ENCODE measurements at places on chromosomes 7 and 10.

- no peak for DNase-seq
Measured at GRCh38 chr7:5282543-5283316, at the start of gene SLC29A4. SLC29A4 (plus strand) TSS chr7:5282943; CDS start chr7:5287817, 4,874 bp downstream.

GRCh38 chr7:4739528-4739992, 35.9 kb upstream of the AP5Z1 start:
- DNase-seq, result no peak

DNA sequence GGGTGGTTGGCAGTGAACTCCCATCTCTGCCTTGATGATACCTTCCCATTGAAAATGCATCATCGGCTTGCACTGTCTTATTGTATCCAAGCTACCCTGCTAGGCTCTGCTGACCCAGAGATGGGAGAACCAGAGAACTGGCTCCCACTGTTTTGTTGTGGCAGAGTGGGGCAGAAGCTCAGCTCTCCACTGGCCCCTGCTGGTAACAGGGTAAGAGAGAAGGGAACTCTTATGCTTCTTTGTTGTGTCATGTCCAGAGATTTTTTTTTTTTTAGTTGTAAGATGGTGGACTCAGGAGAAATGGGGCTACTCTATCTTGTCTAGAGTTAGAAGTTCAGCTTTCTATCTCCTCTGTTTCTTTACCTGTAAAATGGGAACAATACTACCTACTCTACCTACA, 100.5 kb upstream of the SDK1 start:
- DNase-seq, result no peak

DNA sequence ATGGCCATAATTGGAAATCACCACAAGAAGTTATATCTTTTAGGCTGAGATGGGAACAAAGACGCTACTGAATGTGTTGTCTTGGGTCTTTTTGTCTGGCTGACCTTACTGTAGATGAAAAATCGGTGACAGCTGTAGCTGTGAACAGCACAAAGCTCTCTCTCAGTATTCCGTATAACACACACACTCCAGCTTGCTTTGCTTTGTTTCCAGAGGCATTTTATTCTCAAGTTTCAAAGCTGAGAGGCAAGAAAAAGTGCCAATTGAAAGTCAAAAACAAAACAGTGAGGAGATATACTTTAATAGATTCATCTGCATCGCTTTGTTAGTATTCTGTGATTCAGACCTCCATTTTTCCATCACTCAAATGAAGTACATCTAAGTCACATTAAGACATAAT, 39.6 kb upstream of the CABCOCO1 start:
- DNase-seq, result no peak

DNA sequence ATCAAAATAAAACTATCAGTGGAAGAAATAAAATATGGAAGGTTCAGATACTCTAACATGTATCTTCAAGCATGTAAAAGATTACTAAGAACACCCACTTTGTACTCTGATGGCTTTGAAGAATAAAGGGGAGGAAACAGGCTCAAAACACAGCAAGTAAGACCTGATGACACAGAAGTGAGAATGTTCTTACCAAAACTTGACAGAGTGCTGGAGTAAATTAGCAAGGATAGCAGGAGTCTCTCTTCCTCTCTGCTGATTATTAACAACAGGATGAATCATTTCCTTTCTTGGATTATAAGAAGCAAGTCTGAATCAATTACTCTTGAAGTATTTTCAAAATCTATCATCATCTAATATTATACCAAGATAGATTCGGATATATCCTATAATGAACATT, 47.5 kb downstream of the GLI3 start:
- no peak for DNase-seq

- no peak for DNase-seq
Measured at GRCh38 chr7:122556873-122557542, 141.9 kb downstream of the RNF133 start.

DNA sequence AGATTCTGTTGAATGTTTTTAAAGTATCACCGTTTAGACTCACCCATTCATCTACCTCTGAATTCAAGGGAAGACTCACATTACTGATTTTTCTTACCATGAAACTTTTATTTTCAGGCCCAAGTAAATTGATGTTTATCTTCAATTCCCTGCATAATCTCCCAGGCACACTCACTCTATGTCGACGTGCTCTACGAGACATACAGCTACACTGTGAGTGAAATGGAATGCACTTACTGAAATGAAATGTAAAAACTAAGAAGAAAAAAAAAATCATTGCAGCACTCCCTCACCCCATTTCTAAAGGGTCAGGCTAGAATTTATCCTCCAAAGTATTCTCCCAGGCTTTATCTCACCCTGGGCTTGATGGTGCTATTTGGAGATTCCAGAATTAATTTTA, 987.9 kb downstream of the CCSER2 start:
- DNase-seq, result no peak

DNA sequence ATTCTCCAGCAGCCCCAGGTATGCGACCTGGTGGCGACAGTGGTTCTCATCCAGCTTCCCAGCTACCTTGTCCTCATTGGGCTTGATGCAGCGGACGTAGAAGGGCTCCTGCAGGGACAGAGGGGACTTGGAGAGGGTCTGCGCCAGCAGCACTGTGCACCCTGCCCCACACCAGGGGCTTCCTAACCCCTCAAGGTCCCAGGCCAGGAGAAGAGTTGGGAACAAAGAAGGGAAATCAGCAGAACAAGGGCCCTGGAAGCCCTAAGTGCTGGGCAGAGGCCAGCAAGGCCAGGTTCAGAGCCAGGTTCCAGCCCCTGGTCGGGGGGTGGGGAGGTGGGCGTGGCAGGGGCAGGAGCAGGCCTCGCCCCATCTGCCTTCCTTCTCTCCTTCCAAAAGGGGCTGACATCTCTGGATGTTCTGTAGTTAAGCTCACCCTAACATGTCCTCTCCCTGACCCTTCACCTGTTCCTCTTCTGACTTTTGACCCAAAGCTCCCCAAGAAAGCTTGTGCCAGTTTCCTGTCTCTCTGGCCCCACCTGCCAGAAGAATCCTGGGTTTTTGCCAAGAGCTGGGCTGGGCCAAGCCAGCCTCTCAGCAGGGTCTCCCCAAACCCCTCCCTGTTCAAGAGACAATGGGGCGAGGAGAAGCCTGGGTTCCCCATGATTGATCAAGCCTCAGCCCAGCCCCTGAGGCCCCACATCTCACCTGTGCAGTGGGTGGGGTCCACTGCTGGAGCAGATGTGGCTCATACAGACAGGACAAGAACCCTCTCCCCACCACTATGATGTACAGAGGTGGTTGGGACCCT, 11.9 kb downstream of the MYO1G start:
- no peak for DNase-seq

- DNase-seq, result no peak
Measured at GRCh38 chr10:117830787-117831212, 215.9 kb downstream of the RAB11FIP2 start.

GRCh38 chr7:150799156-150799555, 1.0 kb downstream of the TMEM176B start:
- no peak for DNase-seq

- DNase-seq, result no peak
Measured at GRCh38 chr7:13442226-13442625, 547.2 kb downstream of the ETV1 start.

GRCh38 chr10:95503526-95503925, 57.6 kb downstream of the SORBS1 start:
- no peak for DNase-seq

DNA sequence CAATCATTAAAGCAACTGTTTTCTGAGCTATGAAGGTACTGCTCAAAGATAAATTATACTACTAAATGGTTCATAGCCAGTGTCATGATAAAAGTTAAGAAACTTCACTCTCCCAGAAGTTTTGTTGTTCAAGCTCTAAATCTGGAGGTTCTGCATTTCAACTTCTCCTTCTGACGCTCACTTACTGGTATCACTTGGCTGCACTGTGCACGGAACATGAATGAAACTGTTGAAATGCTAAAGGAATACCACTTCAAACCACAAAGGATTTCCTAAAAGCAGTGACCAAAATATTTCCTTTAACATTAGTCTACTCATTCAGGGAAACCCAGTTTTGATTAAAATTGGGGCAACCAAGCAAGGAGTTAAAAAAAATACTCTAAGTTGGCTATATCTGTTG, 93.6 kb downstream of the UBE2H start:
- DNase-seq, result no peak

DNA sequence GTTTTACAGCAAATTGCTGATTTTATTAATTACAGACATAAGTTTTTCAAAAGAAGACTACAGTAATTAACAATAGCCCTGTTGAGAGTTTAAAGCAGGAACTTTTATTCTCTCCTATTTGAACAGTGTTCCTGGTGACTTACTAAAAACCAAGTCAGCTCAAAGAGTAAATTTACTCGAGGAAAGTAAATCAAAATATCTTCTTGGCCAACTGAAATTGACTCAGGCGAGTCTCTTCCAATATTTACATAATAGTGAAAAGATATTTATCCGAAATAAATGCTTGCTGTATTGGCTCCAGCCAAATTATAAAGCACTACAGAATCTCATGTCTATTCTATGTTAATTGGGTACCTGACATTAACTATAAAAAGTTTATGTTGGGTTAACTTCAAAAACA, 13.2 kb downstream of the CYTH3 start:
- no peak for DNase-seq

DNA sequence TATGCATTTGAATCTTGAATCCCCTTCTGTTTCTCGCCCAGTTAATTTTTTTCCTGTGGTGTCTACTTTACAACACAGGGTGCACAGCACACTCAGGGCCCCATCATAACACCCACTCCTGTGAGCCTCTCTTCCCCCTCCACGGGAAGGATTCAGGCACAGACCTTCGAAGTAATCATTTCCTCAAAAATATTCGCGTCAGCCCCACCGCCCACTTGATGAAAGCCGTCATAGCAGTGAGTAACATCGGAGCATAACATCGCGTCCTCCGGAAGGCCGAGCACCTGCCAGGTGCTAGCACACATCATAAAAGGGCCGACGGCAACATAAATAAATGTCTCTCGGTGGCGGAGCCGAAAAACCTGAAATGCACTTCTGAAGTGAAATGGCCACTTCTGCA, 201.7 kb upstream of the ADARB2 start:
- DNase-seq, result no peak

DNA sequence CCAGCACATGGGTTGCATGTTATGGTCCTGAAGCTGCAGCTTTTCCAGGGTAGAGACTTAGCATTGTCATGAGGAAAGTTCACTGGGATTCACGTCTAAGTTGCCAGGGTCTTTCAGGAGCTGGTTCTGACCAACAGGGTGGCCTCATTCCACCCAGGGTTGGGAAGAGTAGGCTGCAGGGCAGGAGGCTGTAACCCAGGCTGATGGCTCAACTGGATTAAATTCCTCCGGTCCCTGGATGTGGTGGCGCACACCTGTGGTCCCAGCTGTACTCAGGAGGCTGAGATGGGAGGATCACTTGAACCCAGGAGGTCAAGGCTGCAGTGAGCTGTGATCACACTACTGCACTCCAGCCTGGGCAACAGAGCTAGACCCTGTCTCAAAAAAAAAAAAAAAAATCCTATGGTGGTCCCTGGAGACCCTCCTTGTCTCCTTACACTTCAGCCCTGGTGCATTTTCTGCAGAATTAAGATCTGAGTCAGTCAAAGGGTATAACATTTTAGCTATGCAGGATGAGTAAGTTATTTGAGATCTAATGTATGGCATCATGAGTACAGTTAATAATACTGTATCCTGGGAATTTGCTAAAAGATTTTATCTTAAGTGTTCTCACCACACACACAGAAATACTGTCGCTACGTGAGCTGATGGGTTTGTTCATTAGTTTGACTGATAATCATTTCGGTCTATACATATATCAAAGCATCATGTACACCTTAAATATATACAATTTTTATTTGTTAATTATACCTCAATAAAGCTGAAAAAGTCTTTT, 44.0 kb downstream of the ASB13 start:
- DNase-seq, result no peak

GRCh38 chr10:110379831-110380230, 75.1 kb upstream of the SMNDC1 start:
- no peak for DNase-seq
